ENCODE measurements at places on chromosomes 13 and 19.

- DNase-seq: no peak
Measured at GRCh38 chr19:31497709-31498108, 148.5 kb upstream of the TSHZ3 start.

GRCh38 chr19:12782424-12783290 lies 7.3 kb upstream of the HOOK2 start:
- DNase-seq: peak; percentile 69

DNA sequence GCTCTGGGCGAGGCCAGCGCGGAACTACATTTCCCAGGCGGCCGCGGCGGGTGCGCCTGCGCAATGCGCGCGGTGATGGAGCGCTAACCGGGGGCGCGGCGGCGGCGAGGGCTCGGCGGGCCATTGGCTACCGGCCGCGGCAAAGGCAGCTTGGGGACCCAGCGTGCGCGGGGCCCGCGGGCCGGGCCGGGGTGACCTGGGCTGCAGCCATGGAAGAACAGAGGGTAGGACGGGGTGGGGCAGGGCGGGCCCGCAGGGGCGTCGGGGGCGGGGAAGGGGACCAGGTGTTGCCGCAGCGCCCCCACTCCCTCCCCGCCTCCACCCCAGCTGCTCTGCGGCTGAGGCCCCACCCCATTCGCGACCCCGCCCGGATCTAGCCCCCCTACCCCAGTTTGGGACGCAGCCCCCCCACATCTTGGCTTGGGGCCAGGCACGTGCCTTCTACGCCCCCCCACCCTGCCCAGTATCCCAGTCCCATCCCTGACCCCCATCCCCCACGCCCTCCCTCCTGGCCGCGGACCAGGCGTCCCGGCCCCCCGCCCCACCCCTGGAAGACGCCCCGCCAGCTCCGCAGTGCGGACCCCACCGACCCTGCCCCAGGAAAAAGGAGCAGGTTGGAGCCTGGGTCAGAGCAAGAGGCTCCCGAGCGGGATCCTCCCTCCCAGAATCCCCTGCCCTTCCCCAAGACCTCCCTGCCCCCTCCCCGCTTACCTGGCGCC lies at the start of gene FSD1:
FSD1 (plus strand) TSS at position 61 of the 719 bp plus-strand sequence; CDS start at position 210, 149 bp downstream.
- DNase-seq: no peak

DNA sequence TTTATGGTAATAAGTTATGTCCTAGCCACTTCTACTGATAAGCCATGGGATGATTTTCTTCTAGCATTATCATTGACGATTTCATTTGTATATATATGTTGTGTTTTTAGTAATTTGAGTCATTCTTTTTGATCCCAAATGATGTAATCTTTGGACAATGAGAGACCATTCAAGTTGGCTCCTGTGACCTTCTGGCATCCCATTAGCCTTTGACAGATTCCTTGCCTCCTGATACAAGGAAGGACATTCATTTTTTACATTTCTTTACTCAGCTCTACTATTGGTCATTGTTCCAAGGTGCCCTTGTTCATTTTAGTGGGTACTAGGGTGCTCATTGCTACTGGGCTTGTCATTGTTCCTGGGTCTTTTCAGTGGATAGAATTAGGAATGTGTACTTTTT lies 35.3 kb upstream of the MYCBP2 start:
- DNase-seq: no peak

- DNase-seq: peak; percentile 100
Measured at GRCh38 chr19:10835754-10836478, at the start of gene TMED1. Gene TMED1 (minus strand): TSS chr19:10836212. CDS start chr19:10836191, 21 bp downstream.

- no peak for DNase-seq
Measured at GRCh38 chr19:13037161-13037560, 41.9 kb downstream of the NFIX start.

DNA sequence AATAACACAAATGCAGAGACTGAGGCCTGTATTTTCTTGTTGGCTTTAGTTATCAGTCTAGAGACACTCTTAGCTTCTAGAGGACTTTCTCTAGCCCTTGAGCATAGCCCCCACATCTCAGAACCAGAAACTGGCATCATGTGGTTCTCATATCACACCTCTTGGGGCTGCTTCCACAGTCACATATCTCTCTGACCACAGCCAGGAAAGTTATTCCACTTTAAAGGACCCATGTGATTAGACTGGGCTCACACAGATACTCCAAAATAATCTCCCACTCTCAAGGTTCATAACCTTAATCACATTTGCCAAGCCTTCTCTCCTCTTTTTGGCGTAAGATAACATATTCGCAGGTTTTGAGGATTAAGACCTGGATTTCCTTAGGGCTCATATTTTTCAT lies 846.9 kb upstream of the MIR17HG start:
- no peak for DNase-seq

GRCh38 chr13:51246025-51246417 lies 23.8 kb downstream of the FAM124A start:
- no peak for DNase-seq

DNA sequence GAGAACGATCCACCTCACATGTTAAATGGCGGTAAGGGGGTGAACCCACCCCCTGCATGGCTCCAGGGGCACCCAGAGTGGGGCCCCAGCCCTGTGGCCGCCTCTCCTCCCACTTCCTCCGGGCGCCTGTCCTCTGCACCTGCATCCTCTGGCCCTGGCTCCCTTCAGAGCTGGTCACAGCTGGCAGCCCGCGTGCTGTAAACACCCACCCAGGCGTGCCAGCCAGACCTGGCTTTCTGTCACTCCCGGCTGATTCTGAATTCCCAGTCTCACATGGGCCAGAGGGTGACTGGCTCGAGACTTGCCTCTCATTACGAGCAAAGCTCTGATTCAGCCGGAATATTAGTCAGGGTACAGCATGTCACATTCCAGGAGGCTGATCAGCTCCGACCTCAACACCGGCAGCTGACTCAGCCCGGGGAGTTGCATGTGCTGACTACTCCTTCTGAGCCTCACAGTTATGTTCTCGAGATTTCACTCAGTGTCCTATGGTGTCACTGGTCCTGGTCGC lies 75.1 kb downstream of the GNG7 start:
- peak; percentile 49 for DNase-seq

- DNase-seq: no peak
Measured at GRCh38 chr13:109983447-109983846, 197.1 kb upstream of the IRS2 start.

- DNase-seq: no peak
Measured at GRCh38 chr19:35332817-35333216, 3.8 kb downstream of the CD22 start.

DNA sequence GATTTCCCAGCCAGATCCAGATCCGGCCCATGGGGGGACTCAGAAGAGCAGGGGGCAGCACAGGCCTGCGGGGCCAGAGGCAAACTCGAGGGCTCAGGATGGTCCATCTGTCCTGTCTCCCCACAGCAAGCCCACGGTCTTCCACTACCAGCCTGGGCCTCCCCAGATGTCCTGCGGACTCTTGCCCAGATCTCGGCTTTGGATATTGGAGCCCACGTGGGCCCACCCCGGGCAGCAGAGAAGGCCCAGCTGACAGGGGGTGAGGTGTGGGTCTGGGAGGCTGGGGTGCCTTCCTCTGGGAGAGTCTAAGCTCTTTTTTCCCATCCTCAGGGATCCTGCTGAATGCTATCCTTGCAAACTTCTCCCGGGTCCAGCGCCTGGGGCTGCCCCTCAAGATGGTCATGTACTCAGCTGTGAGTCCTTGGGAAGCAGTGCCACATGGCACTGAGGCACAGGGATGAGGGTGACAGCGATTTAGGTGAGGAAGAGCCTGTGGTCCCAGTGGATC lies 3.4 kb downstream of the ACP4 start:
- DNase-seq: no peak

DNA sequence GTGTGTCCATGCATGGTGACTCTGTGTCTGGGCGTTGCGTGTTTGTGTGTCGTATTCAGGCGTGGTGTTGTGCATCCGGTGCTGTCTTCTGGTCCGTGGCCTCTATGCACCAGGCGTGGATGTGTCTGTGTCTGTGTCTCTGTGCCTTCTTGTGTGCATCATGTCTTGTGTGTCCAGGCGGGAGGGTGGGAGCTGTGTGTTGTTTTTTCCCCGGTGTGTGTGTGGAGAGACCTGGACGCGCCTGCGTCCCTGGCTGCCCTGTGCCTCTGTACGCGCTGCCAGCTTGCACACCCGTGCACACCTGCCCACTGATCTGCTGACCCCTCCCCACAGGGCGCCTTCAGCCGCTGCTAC lies 1.1 kb downstream of the PLK5 start:
- DNase-seq: no peak

GRCh38 chr13:91882918-91883317 lies 484.5 kb downstream of the GPC5 start:
- no peak for DNase-seq

DNA sequence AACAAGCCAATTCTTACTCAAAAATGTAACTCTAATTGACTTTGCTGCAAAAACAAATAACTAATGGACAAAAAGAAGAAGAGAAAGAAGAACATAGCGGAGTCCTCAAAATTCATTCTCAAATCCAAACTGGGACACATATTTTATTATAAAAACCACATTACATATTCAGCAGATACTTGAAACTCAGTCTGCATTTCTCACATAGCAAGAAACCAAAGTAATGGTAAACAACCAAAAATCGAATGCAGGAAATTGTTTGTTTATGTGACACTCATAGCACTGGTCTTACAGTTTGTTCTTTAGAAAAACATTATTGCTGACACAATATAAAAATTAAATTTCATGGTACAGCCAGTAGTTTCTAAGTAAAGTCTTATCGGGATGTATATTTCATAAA lies 789.8 kb downstream of the SLITRK6 start:
- DNase-seq: no peak

- DNase-seq: no peak
Measured at GRCh38 chr13:48804821-48805601, 151.3 kb downstream of the CYSLTR2 start.

GRCh38 chr13:69300131-69300530 lies 807.5 kb upstream of the ATXN8OS start:
- DNase-seq: no peak

- no peak for DNase-seq
Measured at GRCh38 chr13:48653472-48653939, at the start of gene CYSLTR2. Gene CYSLTR2 (plus strand): TSS chr13:48653929. CDS start chr13:48706818, 52,889 bp downstream.

GRCh38 chr19:13056052-13056660 lies 46.5 kb downstream of the LYL1 start:
- no peak for DNase-seq

- DNase-seq: no peak
Measured at GRCh38 chr19:54373781-54374631, 9.3 kb upstream of the LAIR1 start.

DNA sequence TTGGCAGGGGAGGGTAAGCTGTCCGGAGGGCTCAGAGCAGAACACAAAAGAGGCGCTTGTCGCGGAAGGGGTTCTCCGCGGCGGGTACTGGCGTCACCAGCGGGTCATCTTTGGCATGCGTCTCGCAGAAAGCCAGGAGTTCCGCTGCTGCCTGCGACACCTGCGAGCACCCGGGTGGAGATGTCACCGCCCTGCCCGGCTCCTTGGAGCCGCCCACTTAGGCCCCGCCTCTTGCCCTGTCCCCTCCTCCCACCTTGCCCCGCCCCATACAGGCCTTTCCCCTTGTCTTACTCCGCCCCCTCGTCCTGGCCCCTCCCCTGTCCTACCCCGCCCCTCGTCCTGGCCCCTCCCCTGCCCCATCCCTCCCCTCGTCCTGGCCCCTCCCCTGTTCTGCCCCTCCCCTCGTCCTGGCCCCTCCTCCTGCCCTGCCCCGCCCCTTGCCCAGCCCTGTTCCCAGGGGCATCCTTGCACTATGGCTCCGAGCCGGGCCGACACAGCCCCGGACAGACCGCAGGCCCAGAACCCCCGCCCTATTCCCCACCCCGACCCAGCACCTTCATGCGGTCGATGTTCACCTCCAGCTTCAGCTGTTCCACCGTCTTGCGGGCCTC lies 1.9 kb downstream of the GNG8 start:
- DNase-seq: peak; percentile 64

GRCh38 chr13:94716016-94716415 lies 3.7 kb upstream of the SOX21 start:
- DNase-seq: no peak

- DNase-seq: no peak
Measured at GRCh38 chr13:98278068-98278724, 101.1 kb upstream of the RNF113B start.

DNA sequence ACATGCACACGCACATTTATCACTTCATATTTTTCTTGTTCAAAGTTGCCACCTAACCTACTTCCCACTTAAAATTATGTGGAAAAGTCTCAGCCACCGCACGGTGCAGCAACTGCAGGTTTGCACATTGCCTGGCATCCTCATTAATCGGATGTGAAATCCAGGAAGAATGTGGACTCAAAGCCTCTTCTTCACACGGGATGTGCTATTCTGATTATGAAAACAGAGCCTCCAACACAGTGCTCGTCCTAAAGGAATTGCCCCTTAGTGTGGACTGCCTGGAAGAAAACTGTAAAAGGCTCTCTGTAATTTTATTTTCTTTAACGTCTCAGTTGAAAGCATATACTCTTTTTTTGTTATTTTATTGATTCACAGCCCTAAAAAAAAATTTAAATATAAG lies 1303.5 kb downstream of the EFNB2 start:
- no peak for DNase-seq

DNA sequence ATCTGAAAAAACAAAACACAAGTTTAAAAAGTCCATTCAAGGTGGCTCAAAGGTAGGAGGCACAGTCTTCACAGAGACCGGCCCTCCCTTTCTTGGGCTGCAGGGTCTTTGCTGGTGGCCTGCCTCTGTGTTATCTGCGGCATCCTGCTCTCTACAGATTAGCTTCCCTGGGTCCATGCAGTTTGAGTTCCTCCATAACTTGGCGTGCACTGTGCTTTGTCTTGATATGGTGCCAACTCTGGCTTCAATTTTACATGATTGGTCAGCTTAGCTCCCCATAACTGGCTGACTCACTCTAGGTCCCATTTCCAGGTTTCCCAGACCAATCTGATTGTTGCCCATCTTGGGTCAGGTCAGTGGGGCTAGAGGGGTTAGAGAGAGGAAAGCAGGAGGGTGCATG lies 41.8 kb downstream of the TPT1 start:
- DNase-seq: no peak

DNA sequence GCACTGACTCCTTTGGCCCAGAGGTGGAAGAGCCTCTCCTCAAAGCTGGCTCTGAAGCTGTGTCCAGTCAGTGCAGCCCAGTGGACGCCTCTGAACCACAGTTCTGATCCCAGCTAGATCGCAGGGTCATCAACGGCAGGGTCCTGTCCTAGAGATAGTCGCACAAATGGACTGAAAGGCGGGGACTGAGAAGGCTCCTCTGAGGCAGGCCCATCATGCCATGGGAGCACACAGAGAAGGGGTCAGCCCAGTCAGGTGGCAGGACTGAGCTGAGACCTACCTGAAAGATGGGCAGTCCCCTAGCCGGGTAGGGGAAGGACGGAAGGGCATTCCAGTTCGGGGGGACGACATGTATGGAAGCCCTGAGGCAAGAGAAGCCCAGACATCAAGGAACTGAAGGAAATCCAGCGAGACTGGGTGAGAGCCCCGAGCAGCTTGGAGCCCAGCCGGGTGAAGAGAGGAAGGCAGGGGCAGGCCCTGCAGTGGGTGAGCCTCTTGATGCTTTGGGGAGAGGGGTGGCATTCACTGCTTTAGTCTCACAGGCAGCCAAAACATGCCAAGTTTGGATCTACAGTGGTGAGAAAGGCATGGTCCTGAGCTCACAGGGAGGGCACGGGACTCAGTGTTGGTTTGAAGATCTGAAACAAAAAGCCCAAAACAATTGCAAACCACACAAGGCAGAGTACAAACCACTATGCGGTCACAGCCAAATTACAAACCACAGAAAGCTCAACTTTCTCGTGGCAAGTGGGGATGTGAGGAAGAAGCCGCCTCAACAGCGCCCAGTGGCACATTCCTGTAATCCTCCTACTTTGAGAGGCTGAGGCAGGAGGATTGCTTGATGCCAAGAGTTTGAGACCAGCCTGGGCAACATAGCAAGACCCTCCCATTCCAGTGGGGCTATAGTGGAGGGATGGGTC lies 10.0 kb downstream of the CALM3 start:
- no peak for DNase-seq

GRCh38 chr19:19624032-19624570 lies 3.9 kb downstream of the LPAR2 start:
- no peak for DNase-seq

- no peak for DNase-seq
Measured at GRCh38 chr13:111337206-111337605, 16.8 kb downstream of the TEX29 start.

Data from NCI-H2029 (cell line).